ENCODE measurements at places on chromosomes 1 and 21.

DNA sequence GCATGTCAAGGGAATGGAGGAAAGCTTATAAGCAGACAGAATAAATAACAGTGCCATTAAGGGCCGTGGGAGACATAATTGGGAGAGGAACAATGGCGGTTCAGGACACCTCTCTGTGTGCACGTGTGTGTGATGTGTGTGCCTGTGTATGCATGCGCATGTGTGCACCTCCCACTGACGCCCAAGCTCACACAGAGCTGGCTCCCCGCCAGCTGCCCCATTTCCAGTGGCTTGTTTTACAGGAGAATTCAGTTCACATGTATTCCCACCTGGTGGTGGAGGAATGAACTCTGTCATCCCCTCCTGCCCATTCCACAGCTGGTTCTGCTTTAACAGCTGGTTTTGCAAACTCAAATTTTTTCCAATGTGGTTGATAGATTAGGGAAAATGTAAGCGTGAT is 262.2 kb downstream of the AJAP1 start:
- DNase-seq = no peak

DNA sequence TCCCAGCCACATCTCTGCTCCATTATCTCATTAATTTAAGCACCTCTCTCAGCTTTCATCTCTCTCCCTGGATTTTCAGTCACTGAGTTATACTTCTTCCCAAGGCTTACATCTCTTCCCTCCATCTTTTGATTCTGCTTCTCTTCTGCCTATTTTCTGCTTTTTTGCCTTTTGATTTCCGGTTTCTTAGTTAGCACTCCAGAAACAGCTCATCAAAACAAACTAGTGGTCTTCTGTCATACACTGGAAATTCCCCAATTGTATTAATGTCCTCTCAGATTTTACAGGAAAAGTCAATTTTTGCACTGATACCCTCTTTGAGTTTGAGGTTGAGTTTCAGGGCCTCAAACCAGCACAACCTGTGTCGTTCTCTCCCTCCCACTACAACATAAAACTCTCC is 1.5 kb downstream of the LCE3E start:
- no peak for DNase-seq

DNA sequence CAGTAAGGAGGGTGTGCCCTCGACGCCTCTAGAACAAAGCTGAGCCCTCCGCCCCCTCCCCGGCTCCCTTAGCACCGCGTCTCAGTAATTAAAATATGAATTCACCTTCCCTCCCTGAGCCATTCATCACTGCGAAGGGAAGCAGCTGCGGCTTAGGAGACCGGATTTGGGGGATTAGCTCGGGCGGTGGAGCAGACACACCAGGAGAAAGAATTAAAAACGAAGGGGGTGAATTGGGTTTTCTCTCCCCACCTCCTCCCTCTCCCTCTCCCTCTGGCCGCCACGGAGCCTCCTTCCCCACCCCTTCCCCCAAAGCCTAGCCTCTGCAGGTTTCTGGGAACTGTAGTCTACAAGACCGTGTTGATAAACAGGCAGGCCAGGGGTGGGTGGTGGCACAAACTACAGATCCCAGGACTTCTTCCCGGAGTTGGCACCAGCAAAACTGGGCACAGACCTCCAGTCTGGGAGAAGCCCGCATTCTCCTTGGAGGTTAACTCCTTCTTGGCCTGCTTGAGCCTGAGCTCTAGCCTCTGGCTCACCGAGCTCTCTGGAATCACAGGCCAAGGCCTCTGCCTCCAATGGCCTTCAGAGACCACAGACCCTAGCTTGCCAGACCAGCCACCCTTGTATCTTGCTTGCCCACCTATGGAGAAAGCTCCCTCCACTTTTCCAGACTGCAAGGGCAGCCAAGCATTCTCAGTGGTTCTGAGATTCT is 10.8 kb downstream of the BLACAT1 start:
- no peak for DNase-seq

DNA sequence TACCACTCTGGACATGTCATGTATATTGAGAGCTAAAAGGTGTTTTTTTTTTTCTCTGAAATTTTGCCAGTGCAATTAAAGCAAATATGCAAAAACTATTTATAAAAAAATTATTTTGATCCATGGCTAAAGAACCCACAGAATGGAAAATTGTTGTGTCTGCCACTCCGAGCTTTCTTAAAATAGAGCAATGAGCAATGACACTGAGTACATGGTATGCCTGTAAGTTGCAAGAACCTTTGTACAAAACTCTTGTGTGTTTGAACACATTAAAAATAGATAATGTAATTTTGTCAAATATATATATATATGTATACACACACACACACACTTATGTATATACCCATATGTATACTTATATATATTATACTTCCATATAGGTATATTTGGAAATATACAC is 1530.9 kb upstream of the B3GALT2 start:
- DNase-seq = no peak

GRCh38 chr1:151251656-151252470 is 2.7 kb upstream of the PSMD4 start:
- DNase-seq = peak; percentile 61

DNA sequence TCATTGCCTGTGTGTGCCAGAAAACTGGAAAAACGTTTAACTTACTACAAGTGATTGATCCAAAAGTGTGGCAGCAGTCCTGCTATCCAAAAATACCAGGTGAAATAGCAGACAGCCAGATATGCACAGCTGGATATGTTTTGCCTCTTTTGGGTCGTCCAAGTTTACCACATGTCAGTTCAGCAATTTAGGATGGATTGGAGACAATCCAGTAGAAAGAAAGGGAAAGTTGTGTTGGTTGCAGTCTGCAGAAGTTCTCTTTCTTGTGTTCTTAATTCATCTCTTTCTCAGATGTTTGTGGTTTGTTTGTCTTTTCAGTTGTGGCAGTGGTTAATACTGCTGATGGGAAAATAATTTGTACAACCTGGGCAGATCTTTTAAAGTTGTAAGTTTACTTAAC is 645.0 kb downstream of the PTPRC start:
- DNase-seq = no peak

DNA sequence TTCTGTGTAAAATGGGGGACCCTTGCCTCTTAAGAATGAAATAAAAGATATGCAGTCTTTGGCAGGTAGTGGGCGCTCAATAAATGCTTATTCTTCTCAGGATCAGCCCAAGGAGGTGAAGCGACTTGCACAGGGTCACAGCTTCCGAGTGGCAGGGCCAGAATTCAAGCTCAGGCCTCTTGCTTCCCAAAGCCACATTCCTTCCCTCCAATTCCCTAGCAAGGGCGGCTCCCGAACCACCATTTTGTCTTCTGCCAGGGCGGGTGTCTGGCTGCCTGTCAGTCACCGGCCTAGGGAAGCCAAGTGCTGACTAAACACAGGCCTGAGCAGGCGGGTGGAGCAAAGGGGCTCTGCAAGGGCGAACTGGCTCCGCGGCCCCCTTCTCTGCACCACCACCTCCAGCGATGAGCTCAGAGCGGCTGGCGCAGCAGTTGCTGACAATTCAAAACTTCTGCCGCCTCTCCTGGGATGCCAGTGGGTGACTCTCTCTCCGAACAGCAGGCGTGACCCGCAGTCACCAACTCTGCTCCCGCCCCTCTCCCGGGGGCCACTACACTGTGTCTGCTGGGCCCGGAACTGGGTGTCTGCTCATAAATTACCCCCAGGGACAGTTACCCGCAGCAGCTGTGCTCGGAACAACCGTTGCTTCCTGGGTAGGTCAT is 10.8 kb downstream of the GPR3 start:
- peak; percentile 62 for DNase-seq

DNA sequence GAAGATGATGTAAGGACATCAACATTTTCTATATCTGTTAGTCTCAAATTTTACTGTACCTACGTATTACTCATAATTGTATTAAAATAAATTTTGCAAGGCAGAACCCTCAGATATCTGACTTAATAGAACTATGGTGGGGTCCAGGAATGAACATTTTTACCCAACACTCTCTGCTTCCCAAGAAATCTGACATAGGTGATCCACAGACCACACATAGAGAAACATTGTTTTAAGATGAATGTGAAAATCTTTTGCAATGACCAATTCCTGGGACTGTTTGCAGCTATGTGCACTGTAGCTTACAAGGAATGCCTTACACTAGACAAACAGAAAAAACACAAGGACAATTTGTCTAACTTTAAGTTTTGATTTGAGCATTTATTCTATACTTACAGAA is 645.6 kb upstream of the ADGRL2 start:
- no peak for DNase-seq

DNA sequence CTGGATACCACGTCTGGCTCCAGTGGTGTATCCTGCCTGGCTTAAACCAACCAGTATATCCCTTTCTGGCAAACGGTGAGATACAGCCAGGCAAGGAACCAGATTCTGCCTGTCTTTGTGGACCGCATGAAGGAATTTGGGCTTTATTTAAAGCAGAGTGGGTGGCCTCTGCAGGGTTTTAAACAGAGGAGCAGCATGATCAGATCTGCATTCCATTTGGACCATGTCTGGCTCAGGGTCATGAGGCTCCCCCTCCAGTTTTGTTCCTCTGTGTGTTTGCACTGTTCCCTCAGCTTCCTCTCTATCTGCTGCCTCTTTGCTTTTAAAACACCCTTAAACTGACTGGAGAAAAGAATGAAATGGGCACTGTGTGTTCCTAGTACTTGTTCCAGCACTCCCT is 195.0 kb downstream of the GIPC2 start:
- no peak for DNase-seq

DNA sequence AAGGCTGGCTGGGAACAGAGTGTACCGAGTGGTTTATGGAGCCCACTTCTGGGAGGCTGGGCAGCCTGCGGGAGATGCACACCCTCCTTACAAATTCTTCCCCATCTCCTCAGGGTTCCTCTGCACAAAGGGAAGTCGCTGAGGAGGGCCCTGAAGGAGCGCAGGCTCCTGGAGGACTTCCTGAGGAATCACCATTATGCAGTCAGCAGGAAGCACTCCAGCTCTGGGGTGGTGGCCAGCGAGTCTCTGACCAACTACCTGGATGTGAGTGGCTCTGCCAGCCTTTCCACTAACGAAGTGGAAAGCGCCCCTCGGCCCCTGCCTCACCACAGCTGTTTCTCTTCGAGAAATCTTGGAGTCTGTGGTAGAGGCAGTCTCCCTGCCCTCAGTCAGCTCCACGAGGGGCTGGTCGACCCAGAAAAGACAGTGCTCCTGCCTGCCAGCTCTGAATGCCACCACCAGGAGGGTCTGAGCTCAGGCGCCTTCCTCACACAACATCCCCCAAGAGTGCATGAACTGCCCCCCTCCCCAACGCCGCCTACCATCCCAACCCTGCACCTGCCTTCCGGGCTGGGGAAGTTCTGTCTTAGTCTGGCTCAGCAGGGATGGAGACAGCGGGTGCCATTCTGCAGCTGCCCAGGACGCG is 31.8 kb downstream of the PROK1 start:
- DNase-seq = no peak

GRCh38 chr1:101027194-101027772 is 1.7 kb upstream of the DPH5 start:
- no peak for DNase-seq

- DNase-seq = no peak
These were observed 11.9 kb downstream of the HECTD3 start for GRCh38 chr1:44999232-44999631.

GRCh38 chr1:4561205-4561604 is 93.2 kb upstream of the AJAP1 start:
- DNase-seq = no peak

- DNase-seq = no peak
These were observed 102.4 kb downstream of the FMN2 start for GRCh38 chr1:240194120-240194519.

DNA sequence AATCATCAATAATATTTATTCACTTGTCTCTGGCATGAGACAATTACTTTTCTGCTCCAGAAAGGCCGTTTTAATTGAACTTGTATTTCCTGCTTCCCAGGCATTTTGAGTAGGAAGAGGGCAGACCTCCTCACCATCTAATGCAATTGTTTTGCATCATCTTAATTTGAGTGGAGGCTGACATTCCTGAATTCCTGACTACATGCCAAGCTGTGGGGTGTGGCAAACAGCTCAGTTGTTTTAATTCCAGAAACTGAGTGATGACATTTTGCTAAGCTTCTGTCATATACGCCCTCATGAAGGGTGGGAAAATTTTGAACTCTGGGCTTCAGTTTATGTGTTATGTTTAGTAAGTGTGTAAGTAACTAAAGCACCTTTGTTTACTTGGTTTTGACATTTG is 125.4 kb upstream of the USP25 start:
- no peak for DNase-seq

DNA sequence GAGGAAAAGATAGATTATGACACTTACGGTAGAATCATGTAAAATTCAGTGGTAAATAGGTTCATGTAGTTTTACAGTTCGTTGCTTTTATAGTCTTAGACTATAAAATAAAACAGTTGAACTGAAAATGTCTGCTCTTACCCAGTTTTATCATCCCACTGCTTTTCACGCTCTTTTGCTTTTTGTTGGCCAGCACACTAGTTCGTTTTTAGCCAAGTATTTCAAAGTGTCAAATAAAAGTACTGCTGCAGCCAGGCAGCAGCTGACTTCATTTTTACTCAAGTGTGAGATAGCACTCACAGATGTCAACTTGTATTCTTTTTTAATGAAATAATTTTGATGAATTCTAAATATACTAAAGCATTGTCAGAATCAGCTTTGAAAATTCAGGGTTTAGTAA is 18.5 kb upstream of the BTG3 start:
- no peak for DNase-seq

DNA sequence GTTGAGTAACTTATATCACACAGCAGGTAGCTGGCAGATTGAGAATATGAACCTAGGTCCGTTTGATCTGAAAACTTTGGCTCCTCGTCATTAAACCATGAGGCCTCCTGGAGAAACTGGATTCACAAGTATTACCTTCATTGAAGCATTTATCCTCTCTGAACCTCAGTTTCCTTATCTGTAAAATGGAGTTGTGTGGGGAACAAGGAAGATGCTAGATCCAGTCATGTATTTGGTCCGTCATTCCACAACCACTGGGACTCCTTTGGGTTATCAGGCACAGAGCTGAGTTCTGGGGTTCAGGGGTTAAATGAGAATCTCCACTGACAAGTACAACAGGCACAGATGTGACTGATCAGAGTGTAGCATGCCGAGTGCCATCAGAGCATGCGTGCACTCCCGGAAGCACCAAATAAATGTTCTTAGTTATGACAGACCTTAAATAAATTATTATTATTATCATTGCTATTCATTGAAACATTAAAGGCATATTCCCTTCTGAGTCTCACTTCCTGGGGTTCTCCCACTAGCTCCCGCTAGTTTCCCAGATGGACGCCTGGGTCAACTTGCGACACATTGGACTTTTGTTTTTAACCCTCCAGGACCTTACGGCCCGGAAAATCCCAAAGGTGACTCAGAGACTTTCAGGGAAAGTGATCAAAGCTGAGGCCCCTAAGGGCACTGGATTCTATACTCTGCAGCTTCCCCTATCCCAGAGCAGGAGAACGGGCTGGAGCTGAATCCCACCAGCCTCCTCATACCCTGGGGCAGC is 130.6 kb downstream of the PLPP3 start:
- DNase-seq = no peak
